ENCODE measurements at places on chromosomes 6 and 20. TPM values are rescaled to one million over a fixed set of nuclear protein-coding genes. Genes with fewer than 3 reads are reported as not detected.

Gene ERVFRD-1
- not detected for total RNA-seq

Gene CDH4
- not detected for total RNA-seq

Gene RALGAPA2
- 26.6 TPM for total RNA-seq

Gene FAM83B
- total RNA-seq: not detected

Gene KIAA0408
- not detected for total RNA-seq

Gene AGER
- 19.0 TPM for total RNA-seq

Gene SLC35D3
- not detected for total RNA-seq

Gene FKBP1C
- total RNA-seq: 0.75 TPM

GRCh38 chr6:49327005-49327404, 136.0 kb downstream of the MMUT start:
- H3K4me3 ChIP-seq: no peak overlapping the region
- DNase-seq: no peak
- H3K4me1 ChIP-seq: no peaks in the 10 kb centered on the region
- no peaks in the 10 kb centered on the region for H3K36me3 ChIP-seq
- no peaks in the 10 kb centered on the region for H3K27me3 ChIP-seq

- H3K4me1 ChIP-seq: peaks cover 21% of the 10 kb centered on the region
- DNase-seq: no peak
- H3K4me3 ChIP-seq: no peak overlapping the region
- no peaks in the 10 kb centered on the region for H3K27me3 ChIP-seq
These were observed 27.1 kb downstream of the AGPAT4 start for GRCh38 chr6:161246725-161247124.

DNA sequence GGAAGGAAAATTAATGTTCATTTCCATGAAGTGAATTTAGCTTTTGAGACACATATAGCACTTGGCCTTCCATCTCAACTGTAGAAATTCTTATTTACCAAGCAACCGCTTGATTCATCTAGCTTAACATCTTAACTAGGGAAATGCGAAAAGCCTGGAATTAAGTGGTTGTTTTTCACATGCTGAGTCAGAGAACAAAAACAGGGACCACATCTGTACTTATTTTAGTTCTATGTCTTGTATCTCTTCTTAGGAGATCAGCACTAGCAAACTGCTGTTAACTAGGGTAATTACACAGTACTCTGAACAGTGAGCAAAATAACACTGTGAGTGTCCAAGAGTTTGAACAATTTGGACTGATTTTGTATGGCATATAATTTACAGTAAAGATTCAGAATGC, 590.9 kb upstream of the NRSN1 start:
- H3K27ac ChIP-seq: no peak overlapping the region
- no peaks in the 10 kb centered on the region for H3K36me3 ChIP-seq
- no peaks in the 10 kb centered on the region for H3K4me1 ChIP-seq

- no peak overlapping the region for H3K27ac ChIP-seq
- no peaks in the 10 kb centered on the region for H3K36me3 ChIP-seq
- peaks cover 7% of the 10 kb centered on the region for H3K4me1 ChIP-seq
These were observed 5.7 kb downstream of the TUBB2A start for GRCh38 chr6:3151691-3152090.

- no peak overlapping the region for H3K4me3 ChIP-seq
- H3K36me3 ChIP-seq: no peaks in the 10 kb centered on the region
- no peak for DNase-seq
These were observed 100.7 kb downstream of the ANKRD60 start for GRCh38 chr20:58127701-58128111.

GRCh38 chr6:52324189-52324588, 37.8 kb upstream of the PAQR8 start:
- no peak overlapping the region for H3K27ac ChIP-seq
- no peaks in the 10 kb centered on the region for H3K4me1 ChIP-seq
- H3K4me3 ChIP-seq: no peak overlapping the region
- no peaks in the 10 kb centered on the region for H3K36me3 ChIP-seq
- no peaks in the 10 kb centered on the region for H3K27me3 ChIP-seq

DNA sequence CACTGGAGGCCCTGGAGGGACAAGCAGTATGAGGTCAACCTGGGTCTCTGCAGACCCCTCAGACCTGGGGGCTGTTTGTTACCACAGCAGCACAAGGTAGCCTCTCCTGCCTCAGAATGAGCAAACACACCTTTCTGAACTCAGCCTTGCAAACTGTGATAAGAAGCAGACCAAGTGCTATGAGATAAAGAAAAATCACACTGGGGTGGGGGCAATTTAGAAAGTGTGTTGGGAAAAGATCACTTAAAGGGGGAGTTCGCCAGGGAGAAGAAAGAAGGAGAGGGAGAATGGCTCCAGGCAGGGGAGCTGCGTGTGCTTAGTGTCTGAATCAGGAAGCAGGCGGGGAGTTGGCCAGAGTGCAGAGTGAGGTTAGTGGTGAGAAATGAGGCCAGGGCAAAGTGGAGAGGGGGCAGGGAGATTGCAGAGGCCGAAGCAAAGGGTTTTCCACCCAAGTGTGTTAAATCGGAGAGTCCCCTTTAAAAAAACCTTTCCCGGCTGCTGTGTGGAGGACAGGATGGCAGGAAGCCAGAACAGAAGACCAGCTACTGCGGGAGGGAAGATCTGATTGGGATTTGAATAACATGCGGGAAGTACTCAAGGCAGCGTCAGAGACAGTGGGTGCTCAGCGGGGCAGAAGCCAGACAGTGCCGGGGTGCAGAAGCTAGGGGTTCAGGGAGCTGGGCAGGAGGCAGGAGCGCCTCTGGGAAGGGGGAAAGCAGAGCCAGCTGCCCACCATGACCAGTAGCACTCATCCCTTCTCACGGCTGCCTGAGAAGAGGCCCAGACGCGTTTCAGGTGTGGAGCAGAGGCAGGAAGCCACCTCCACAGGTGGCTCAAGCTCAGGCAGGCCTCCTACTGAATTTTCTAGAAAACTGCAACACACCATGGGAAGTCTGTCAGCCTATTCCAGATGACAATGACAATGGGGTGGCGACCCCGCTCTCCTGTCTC, 9.0 kb downstream of the ADA start:
- peak; percentile 67 for DNase-seq
- H3K27ac ChIP-seq: peak overlapping the region; percentile 96
- H3K4me1 ChIP-seq: peaks cover 81% of the 10 kb centered on the region
- no peaks in the 10 kb centered on the region for H3K27me3 ChIP-seq
- H3K4me3 ChIP-seq: peak overlapping the region; percentile 5

DNA sequence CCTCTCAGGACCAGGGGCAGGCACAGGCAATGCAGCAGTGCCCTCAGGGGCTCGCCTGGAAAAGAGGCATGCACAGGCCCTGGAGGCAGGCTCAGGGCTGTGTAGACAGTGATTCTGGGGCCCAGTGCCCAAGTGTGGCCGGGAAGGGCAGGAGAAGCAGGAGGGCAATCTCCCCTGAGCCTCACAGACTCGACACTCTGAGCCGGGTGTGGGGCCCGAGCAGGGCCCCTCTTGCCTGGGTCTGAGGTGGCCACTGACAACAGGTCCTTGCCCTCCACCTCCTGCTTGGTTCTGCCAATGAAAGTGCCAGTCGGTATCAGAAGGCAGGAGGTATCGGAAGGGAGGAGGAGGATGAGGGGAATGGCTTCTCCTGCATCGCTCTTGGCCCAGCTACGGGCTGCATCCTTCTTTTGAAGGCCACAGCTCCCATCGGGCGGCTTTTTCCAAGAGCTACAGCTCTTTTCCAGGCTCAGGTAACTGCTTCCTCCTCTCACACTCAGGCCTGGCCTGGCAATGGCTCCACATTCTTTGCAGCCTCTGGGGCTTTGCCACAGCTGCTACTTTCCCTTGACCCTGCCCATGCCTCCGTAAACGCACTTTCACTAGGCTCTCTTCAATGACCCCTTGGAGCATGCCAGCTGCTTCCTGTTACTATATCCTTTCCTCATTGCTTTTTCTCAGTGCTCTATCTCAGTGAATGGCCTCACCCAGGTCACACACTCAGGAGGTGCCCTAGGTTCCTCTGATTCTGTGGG, 24.5 kb downstream of the GABRR2 start:
- H3K27me3 ChIP-seq: no peaks in the 10 kb centered on the region
- H3K4me3 ChIP-seq: no peak overlapping the region

- peaks cover 3% of the 10 kb centered on the region for H3K4me1 ChIP-seq
- H3K4me3 ChIP-seq: no peak overlapping the region
- no peaks in the 10 kb centered on the region for H3K36me3 ChIP-seq
- DNase-seq: peak; percentile 81
- H3K27me3 ChIP-seq: no peaks in the 10 kb centered on the region
These were observed 26.0 kb downstream of the PTGIS start for GRCh38 chr20:49541733-49542513.

DNA sequence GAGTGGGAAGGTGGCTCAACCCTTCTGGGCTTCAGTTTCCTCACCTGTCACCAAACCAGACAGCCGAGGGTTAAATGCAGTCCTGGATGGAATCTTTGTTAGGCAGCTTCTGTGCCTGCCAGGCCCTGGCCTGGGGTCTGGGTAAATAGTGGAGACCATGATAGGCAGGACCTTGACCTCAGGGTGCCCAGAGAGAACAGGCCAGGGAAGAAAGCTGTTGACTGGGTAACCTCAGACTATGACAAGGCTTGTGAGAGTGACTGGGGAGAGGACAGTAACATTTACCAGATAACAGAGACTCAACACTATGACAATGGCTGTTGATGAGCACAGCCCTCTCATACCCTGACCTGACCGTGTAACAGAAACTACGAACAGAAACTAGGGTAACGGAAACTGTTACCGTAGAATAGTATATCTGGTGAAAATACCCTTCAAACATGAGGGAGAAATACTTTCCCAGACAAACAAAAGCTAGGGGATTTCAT, 218.3 kb downstream of the PREX1 start:
- H3K27ac ChIP-seq: no peak overlapping the region
- H3K4me1 ChIP-seq: no peaks in the 10 kb centered on the region
- H3K27me3 ChIP-seq: no peaks in the 10 kb centered on the region
- H3K4me3 ChIP-seq: no peak overlapping the region

DNA sequence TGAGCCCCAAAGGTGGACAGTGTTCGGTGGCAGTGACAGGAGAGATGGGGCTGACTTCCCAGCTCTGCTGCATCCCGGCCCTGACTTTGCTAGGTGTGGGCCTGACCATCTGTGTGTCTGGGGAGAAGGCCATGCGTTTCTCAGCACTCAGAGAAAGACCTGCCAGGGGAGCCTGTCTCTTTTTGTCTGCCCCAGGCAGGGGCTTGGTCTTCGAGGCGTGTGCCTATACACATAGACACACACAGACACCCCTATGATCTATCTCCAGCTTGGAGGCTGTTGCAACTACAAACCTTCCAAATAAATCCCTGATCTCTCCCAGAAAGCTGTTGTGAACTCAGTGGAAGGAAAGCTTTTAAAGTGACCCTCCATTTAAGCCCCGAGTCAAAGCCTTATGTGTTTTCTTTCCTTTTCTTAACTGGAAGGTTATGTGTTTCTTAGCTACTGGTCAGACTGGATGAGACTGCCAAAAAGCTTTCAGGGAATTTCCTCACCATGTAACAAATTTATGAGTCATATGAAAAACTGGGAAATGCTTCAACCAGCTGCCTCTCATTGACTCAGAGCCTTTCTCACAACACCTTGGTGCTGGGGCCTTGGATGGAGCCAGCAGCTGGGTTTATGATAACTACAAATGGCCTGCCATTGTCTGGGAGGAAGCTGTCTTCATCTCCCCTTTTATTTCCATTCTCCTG, 102.6 kb downstream of the CDC5L start:
- H3K4me3 ChIP-seq: no peak overlapping the region
- H3K27ac ChIP-seq: no peak overlapping the region
- no peak for DNase-seq
- no peaks in the 10 kb centered on the region for H3K4me1 ChIP-seq
- no peaks in the 10 kb centered on the region for H3K27me3 ChIP-seq

GRCh38 chr20:20500312-20500711, 132.4 kb downstream of the INSM1 start:
- no peaks in the 10 kb centered on the region for H3K4me1 ChIP-seq
- no peak for DNase-seq
- H3K4me3 ChIP-seq: no peak overlapping the region
- H3K27ac ChIP-seq: no peak overlapping the region
- no peaks in the 10 kb centered on the region for H3K27me3 ChIP-seq

DNA sequence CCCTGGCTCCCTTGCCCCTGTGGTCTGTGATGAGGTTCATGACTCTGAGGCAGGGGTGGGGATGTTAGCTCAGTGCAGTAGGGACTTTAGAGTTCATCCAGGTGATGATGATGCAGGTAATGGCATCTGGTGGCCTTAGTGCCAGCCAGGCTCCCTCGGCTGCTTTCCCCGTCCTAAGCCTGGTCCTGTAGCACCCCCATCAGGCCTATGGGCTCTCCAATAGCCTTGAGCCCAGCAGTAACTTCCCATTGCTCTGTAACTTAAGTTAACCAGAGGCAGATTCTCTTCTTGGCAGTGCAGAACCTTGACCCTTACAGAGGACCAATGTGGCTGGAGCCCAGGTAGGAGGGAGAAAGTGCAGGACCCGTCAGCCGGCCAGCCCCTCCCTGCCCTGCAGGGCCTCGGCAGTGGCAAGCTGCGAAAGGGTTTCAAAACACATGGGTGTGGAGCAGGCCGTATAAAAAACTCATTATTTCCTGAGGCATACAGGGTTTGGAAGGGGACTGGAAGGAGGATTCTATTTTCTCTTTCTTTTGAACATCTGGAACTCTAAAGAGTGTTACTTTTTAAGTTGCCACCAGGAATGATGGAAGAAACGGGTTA, 406.9 kb downstream of the CDH26 start:
- no peaks in the 10 kb centered on the region for H3K36me3 ChIP-seq
- no peaks in the 10 kb centered on the region for H3K4me1 ChIP-seq
- no peak overlapping the region for H3K27ac ChIP-seq

GRCh38 chr20:58471193-58472164, 43.7 kb downstream of the APCDD1L start:
- H3K4me3 ChIP-seq: no peak overlapping the region
- no peak overlapping the region for H3K27ac ChIP-seq
- no peaks in the 10 kb centered on the region for H3K36me3 ChIP-seq
- DNase-seq: no peak
- H3K27me3 ChIP-seq: no peaks in the 10 kb centered on the region

GRCh38 chr6:149941583-149942460, at the start of gene ULBP2:
Gene ULBP2 (plus strand): TSS chr6:149942014. CDS start chr6:149942073, 59 bp downstream.
- H3K27ac ChIP-seq: no peak within 1 kb of the TSS
- H3K36me3 ChIP-seq: no peaks in the 10 kb centered on the region
- peak within 1 kb of the TSS; percentile 61 for H3K4me3 ChIP-seq
- H3K4me1 ChIP-seq: peaks cover 38% of the 10 kb centered on the region
- peak; percentile 91 for DNase-seq

- no peaks in the 10 kb centered on the region for H3K36me3 ChIP-seq
- H3K4me1 ChIP-seq: no peaks in the 10 kb centered on the region
- no peak for DNase-seq
- no peak overlapping the region for H3K4me3 ChIP-seq
These were observed 83.8 kb upstream of the FAM184A start for GRCh38 chr6:119162134-119162775.

DNA sequence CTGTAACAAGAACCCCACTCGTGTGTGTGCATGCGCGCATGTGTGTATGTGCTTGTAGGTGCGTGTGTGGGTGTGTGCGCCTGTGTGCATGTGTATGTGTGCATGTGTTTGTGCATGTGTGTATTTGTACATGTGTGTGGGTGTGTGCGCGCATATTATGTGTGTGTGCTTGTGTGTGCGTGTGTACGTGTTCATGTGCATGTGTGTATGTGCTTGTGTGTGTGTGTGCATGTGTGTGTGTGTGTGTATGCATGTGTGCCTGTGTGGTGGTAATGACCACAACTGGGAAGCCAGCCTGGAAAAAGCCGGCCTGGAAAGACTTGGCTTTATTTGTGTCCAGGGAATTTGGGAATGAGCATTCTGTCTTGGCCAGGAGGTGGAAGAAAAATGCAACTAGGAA, 157.5 kb downstream of the PAX1 start:
- no peak overlapping the region for H3K27ac ChIP-seq
- H3K4me3 ChIP-seq: no peak overlapping the region
- no peaks in the 10 kb centered on the region for H3K36me3 ChIP-seq
- no peaks in the 10 kb centered on the region for H3K27me3 ChIP-seq
- no peaks in the 10 kb centered on the region for H3K4me1 ChIP-seq
